ENCODE measurements at places on chromosomes 2 and 18.

DNA sequence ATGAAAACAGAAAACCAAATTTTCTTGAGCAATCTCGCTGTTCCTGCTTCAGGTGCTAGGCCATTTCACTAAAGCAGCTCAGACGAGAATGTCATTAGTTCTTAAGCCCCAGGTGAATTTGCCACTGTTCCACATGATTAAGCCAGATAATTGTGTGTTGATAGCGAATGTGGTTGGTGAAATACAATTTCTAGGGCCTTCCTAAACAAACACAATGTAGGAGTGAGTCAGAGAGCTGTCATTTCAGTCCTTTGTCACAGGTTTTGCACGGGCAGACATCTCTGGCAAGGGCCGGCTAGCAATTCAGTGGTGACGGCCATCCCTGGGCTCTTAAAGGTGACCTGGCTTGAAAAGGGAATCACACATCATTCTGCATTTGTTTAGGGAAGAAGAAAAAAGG lies 170.7 kb downstream of the TMEM182 start:
- no peak for DNase-seq

DNA sequence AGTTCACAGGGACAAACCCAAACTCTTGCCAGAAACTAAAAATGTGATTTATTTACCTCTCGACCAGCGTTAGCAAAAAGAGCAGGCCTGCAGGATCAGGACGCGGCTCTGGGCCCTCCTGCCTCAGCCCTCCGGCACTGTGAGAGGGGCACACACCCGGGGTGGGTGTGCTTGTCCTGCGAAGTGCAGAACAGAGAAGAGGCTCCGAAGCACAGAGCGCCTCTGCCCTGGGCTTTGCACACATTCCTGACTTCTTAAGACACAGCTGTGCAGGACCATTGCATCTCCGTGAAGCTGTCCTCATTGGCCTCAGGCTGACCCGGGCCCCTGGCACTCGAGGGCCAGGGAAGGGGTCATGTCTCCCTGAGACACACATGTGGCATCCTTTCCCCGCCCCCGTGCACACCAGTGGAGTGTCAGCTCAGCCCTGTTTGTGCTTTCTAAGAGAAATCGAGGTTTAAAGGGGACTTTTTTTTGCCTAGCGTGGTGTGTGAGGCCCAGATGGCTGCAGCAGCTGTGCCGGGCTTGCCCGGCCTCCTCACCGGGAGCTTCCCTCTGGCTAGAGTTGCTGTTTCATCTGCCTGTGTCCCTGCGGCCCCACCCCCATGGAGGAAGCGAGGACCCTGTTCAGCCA lies 9.9 kb upstream of the NFATC1 start:
- DNase-seq = no peak

- DNase-seq = no peak
These were observed 67.1 kb downstream of the ITGB1BP1 start for GRCh38 chr2:9356261-9356660.

DNA sequence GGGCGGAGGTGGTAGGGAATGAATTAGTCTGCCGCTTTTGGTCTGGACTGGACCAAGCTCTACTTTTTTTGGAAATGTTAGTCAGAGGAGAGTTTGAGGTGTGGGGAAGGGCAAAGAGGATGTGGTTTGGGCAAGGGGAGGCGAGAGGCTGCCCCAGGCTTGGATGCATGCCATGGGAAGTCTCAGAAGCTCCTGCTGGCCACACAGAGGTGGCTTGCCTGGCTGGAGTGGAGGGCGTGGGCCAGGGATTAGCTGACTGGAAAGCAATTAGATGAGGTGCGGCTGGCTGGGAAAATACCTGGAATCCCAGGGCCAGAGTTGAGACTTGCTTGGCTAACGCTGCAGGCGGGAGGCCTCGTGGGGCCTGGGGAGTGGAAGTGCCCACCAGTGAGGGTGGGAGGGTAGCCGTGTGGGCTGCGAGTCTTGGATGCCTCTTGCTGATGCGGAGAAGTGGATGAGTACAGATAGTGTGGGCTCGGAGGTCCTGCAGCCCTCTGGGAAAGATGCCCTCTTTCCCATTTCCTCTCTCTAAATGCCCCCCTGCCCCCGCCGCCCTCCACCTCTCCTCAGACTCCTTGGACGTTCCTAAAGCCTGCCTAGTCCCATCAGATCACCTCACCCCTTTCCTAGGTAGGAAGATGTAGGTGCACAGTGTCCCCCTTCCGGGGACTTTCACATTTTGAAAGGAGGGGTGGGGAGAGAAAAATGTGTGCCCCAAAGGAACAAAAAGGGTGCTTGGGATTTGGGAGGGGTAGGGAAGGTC lies 117.6 kb downstream of the SMAD7 start:
- no peak for DNase-seq

DNA sequence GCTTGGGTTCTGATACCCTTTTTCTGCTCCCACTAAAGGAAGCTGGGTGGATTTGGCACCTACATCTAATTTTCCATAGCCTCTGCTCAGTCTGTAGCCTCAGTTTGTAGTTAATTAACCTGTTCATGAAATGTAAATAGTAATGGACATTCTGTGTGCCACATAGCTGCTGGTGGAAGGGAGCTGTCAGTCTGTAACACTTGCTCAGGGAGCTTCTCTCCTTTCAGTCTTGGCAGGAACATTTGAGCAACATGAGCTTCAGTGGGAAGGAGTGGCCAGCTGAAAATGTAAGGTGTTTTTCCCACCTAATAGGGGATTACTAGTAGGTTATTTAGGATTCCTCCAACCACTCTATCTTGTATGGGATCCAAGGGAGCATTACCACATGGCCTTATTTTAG lies 203.4 kb downstream of the ASXL3 start:
- no peak for DNase-seq

DNA sequence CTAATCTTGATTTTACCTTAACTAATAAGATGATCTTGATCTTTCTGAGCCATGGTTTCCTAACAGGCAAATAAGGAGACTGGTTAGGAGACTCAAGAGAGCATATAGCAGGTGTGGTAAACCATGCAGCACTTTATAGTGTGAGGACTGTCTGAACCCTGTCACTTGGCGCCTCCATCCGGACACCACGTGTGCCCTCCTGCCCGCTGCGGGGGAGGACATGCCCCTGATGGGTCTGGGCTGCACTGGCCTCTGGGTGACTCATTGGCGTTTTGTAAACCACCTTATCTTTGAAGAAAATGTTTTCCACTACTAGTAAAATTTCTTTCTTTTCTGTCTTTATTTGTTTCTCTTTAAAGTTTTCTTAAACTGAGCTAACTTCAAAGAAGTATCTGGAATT lies 131.1 kb downstream of the FMNL2 start:
- no peak for DNase-seq

DNA sequence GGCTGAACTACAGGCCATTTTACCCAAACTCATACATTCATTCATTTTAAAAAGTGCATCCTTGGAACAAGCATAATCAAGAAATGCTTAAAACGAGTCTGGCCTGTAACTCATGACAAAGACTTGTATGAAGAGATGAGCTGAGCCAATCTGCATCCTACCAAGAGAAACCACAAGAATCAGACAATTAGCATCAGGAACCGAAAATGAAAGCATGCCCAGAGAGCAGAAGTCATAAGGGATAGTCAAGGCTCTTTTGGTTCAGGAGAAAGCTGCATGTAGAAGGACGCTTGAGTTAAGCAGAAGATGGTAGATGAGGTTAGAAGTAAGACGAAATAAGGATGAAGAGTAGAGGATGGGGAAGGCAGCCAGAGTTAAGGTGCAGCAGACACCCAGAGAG lies 137.0 kb upstream of the CTNNA2 start:
- DNase-seq = no peak

DNA sequence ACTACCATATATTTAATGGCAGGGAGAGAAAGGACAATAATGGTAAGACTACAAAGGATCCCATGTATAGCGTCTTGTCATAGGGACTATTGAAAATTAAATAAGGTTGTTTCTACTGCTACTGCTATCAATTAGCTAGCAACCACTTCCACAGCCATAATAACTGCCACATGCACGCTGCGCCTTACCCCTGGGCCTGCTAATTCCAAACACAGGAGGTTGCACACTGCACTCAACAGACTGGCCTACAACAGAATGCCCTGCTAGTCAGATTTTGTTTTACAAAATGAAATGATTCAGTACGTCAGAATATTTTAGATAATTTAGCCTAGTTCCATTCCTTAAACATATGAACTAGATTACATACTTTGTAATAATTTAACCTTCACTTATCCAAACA lies 121.0 kb upstream of the SMAD7 start:
- DNase-seq = no peak

GRCh38 chr2:33062665-33063250 lies 116.0 kb downstream of the LTBP1 start:
- no peak for DNase-seq

DNA sequence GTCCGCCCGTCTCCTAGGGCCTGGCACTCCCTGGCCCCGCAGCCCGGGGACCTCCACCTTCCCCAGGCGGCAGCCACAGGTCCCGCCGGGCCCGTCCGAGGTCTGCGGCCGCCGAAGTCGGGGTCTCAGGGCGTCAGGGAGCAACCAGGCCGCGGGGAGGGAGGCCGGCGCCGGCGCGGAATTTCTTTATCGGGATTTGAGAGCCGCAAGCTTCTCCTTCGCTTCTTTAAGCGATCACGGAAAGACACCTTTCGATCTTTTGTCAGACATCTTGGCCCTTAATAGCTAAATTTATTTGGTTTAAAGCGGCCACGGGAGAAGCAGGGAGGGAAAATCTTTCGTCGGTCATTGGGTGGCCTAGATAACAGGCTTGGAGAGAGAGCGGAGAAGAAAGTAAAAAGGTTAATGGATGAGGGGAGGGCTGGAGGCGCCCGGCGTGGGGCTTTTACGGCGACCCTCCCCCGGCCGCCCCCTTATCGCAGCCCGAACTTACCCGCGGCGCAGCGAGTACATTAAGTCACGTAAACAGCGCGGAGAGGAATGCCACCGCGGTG lies 4.3 kb upstream of the GATA6 start:
- DNase-seq = no peak

DNA sequence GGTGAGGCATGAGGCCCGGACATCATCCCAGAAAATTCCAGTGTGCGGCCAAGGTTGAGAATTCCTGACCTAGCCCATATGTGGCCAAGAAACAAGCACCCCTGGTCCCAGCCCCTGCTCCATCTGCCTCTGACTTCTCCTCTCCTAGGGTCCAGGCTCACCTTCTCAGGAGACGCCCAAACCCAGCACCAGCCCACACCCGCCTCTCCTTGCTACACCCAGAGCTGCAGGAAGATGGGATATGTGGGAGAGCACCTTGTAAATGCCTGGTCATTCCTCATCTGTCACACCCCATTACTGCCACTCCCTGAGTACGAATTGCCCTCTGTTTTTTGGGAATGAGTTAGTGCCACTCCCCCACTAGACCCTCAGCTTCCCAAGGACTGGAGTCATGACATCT lies 7.3 kb upstream of the ATP6V1B1 start:
- DNase-seq = no peak

DNA sequence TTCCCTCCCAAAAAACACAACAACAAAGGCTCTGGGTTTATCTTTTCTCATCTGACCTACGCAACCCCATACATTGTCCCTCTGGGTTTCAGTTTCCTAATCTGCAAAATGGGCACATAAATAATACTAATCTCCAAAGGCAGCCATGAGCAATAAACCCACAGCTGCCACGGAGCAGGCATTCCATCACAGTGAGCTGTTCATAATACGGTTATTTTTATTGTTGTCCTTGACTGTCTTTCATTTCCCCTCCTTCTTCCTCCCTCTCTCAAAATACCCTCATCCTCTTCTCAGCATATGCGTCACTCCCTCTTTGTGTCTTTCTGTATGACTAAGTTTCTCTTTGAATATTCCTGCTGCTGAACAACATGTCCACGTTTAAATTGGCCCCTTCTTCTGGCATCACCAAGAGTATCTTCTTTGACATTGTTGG lies 129.8 kb upstream of the CAB39 start:
- DNase-seq = no peak

DNA sequence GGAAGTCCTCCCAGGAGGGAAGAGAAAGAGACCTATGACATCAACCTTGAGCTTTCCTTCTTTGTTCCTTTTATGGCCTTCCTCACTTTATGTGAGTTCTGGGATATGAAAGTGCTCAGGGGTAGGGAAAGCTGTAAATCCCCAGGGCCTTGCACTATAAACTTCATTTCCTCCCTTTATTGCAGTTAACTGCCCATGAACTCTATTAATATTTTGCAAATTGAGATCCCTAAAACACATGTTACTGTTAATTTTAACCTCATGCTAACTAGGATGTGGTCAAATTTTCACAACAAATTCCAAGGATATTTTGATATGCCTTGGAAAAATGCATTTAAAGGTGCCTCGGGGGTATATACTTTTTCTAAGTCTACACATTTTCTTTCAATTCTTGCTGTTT lies 359.9 kb downstream of the OSR1 start:
- no peak for DNase-seq

GRCh38 chr2:215498431-215498830 lies 62.6 kb upstream of the FN1 start:
- DNase-seq = no peak

DNA sequence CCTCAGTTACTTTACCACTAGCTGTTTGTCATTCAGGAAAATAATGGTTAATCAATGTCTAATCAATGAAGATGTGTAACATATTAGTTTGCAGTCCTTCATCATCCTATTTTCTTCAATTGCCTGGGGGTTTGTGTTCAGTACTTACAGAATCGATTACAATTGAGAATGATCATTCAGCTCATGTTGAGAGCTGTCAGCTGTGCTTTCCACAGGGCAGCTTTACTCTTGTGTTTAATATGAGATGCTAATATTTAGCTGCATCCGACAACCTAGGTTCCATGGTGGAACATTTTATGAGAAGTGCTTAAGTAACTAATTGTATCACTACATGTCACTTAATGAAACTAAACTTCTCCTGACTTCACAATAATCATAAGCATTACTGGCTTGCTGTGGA lies 191.9 kb downstream of the GRB14 start:
- no peak for DNase-seq

- DNase-seq = no peak
These were observed 3.5 kb downstream of the BIN1 start for GRCh38 chr2:127103243-127104165.

GRCh38 chr2:240627736-240628506 lies 2.6 kb downstream of the GPR35 start:
- no peak for DNase-seq

GRCh38 chr2:28780496-28780895 lies 28.9 kb downstream of the PPP1CB start:
- no peak for DNase-seq

- no peak for DNase-seq
These were observed 42.4 kb downstream of the FAM168B start for GRCh38 chr2:131050896-131051295.

DNA sequence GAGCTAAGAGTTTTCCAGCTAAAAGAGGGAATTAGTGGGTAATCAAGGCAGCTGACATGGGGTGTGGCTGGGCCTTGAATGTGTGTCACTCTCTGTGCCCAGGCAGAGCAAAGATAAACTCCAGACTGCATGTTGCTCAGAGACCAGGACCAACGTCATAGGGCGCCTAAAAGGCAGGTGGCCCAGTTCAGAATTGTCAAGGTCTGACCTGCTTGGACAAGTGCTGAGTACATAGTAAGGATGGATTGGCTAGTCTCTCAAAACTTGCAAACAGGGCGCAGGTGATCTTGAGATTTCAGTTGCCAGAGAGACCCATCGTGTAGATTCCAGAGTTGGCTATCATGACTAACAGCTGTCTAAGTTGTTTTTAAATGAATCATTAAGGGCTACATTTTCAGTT lies 19.0 kb downstream of the CLUL1 start:
- no peak for DNase-seq

- no peak for DNase-seq
These were observed 2.4 kb downstream of the DCDC2C start for GRCh38 chr2:3705782-3706181.

- DNase-seq = no peak
These were observed 28.8 kb upstream of the TMEM18 start for GRCh38 chr2:705971-706511.
